Psoas muscle (tissue), 8 donors: ENCODE measurements at places on chromosomes 6 and 20. TPM values are rescaled to one million over a fixed set of nuclear protein-coding genes. Genes with fewer than 3 reads are reported as not detected.

Gene MAD2L1BP
- total RNA-seq = 29.3 TPM

Gene MAN1A1
- 14.6 TPM for total RNA-seq

Gene CNPY3
- 11.4 TPM for total RNA-seq

DNA sequence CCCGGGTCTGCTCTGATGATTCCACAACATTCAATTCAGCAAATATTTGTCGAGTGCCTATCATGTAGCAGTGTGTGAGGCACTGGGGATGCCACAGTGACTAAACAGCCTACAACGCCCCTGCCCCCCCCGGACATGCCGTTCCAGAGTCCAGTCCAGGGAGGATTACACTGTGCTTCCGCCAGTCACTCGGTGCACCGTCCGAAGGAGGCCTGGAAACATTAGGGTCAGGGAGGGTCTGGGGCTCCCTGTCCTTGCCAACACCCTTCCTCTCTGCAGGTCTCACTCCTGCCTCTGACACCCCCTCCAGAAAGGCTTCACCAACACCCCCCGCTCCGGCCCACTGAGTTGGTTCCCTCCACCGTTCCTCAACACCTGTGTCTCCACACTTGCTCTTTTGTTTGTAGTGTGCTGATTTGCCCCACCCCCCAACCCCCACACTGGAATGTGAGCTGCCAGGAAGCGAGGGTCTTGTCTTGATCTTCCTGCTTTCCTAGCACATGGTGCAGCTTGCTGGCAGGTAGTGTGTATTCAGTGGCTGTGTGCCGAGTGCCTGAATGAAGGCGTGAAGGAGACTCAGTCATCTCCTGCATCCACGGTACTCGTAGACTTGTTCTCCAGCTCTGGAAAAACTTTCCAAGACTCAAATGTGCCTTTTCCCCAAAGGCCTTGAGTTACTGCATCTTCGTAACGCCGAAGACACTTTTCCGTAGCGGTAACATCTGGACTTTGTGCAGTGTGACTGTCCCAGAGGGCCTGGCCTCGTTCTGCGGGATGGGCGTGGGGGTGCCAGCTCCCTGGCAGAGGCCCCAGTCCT lies 150.4 kb downstream of the ZDHHC14 start:
- peak; percentile 91 for DNase-seq

DNA sequence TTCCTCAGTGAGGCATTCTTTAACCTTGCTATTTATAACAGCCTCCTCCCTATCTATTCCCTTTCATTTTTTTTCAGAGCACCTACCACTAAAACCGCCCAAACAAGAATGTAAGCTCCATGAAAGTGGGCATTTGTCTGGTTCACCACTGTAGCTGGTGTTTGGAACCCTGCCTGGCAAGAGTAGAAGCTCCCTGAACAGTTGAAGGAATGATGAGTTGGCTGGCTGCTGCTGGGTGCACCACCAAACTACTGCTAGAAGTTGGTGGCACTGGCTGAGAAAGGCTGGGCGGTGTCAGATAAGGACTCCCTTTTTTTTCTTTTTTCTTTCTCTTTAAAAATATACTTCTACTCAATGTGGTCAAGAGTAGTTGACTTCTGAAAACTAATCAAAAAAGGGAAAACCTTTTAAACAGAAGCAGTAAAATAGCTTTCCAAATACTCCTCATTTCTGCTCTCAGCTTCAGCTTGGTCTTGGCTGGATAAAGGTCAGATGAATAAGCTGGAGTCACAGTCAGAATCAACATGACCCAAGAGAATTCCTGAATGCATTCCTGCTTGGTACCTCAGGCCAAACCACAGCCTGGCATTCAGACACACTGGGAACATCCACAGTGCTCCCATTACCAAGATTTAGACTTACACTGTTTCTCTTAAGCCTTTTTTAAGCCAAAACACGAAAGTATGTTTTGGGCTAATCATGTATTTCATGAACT lies 38.0 kb downstream of the RTN4IP1 start:
- peak; percentile 21 for DNase-seq

DNA sequence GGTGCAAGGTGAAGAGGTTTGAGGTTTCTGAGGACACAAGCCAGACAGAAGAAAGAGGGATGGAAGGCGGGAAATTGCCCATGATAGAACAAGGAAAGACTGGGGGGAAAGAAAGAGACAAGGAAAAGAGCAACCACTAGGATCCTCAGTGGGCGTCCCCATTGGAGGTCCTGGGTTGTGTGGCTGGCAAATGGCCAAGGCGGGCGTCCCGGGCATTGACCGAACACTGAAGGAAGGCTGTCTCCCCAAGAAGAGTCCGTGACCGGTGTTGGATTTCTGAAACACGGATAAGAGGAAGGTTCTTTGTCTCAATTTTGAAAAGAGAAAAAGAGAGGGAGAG lies 746.6 kb upstream of the ADGRB3 start:
- no peak for DNase-seq

GRCh38 chr20:52888096-52888495 lies 84.1 kb upstream of the TSHZ2 start:
- no peak for DNase-seq
